Activated T-cell treated with anti-CD3 and anti-CD28 coated beads for 4 hours (primary cell): ENCODE measurements at places on chromosomes 6 and 20.

DNA sequence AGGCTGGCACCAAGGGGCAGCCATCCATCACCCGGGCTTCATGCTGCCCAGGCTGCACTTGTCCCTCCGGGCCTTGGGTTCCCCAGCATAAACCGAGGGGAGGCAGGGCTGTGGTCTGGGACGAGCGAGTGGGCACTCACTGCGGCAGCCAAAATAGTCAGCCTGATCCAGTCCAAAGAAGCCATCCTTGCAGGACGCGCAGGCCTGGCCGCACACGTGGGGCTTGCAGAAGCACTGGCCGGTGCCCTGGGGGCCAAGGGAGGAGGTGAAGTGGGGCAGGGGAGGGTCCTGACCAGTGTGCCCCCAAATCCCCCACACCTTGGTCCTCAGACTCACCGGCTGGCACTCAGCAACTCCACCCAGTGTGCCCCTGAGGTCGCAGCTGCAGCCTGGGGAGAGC is 32.1 kb downstream of the ADRM1 start:
- no peak for DNase-seq

DNA sequence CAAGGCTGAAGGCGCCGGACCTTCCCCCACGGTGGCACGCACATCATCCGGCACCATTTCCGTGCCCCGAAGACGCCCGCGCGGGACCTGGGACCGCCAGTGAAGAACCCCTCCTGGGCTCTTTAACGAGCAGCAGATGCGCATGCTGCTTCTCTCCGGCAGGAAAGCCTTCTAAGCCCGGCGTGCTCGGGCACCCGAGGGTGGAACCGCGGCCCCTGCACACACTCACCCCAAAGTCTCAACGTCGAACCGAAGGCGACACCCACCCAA is 240 bp downstream of the FOXQ1 start:
- no peak for DNase-seq

DNA sequence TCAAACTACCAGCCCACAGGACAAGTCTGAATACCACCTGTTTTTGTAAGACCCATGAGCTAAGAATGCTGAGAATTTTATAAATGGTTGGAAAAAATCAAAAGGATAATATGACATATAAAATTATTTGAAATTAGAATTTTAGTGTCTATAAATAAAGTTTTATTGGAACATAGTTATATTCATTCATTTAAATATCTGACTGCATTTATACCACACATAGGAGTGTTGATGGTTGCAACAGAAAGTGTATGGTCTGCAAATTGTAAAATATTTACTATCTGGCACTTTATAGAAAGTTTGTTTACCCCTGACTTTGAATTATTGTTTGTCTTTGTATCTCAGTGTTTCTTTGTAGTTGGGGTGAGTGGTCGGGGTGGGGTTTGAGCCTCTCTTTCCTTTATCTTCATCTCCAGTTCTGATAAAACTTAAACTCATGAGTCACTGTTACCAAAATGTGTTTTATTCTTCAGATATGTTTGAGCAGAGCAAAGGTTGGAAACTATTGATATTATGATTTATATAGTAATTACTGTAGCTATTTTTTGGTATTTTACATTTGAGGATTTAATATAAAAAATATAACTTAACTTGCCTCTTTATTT is 55.5 kb downstream of the CD2AP start:
- no peak for DNase-seq

DNA sequence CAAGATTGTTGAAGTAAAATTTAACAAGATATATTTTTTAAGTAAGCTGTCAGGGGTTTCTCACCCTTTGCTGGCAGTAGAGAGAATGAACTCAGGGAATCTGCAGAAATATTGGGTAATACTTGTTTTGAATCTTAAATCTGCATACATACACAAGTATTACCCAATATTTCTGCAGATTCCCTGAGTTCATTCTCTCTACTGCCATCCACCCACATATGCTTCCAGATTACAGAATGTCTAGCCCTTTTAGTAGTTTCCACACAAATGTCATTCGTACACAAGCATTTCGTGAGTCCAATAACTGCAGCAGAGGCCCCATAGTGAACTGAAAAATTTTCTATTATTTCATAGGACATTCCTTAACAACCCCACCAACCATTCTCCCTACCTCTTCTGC is 69.6 kb upstream of the TNFRSF21 start:
- DNase-seq, result no peak

GRCh38 chr20:58246346-58246745 is 17.9 kb upstream of the ANKRD60 start:
- DNase-seq, result no peak

GRCh38 chr6:78896227-78896626 is 28.9 kb downstream of the IRAK1BP1 start:
- no peak for DNase-seq

DNA sequence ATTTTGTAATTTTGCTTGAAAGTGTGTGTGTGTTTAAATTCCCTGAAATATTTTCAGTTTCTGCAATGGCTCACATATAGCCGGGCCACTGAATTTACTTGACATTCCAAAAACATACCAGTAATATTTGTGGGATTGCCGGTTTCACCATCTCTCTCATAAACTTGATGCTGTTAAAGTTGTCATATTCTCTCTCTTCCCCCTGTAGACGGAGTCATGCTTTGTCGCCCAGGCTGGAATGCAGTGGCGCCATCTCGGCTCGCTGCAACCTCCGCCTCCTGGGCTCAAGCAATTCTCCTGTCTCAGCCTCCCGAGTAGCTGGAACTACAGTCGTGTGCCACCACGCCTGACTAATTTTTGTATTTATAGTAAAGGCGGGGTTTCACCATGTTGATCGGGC is 122.1 kb downstream of the TIAM2 start:
- no peak for DNase-seq

DNA sequence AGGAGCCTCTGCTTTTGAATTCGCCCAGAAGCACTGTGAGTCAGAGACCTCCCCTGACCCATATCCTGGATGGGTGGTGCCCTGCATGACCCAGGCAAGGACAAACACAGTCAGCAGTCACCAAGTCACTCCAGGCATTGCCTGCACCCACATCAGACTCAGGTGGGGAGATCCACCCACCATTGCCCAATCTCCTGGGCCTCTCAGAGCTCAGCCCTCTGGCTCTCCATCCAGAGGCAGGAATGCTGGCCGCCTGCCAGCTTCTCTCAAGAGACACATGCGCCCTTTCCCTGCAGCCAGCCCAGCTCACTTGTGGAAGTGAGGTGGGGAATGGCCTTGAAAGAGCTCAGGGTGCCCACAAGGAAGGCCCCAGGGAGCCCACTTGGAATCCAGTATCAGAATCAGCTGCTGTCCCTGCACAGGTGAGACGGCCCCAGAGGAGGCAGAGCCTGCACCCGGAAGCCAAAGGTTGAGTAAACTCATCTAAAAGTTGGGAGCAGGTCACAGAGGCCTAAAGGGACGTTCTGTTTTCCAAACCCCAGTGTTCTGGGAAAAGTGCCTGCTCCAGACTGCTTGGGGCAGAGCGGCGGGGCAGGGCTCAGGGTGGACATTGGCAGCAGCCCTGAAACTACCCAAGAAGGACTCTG is 129.8 kb downstream of the PREX1 start:
- no peak for DNase-seq

DNA sequence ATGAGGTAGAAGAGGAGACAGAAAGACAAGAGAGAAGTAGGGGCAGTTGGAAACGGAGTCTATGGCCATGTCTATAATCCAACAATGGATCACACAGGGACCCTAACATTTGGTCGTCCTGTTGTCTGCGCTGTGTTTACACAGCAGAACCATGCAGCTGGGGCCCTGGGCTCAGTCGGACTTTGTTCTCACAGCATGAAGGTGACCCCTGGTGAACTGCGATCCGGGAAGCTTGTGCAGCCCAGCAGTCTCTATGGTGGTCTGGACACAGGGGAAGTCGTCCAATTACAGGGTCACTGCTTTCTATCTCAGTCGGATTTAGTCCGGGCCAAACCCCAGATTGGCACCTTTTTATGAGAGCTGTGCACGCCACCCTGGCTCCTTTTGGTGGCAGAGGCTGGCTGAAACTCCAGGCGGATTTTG is 153.6 kb downstream of the FOXA2 start:
- no peak for DNase-seq

GRCh38 chr20:52242237-52243230 is 51.0 kb upstream of the ZFP64 start:
- no peak for DNase-seq

GRCh38 chr6:63730311-63730710 is 94.7 kb downstream of the PHF3 start:
- DNase-seq, result no peak

DNA sequence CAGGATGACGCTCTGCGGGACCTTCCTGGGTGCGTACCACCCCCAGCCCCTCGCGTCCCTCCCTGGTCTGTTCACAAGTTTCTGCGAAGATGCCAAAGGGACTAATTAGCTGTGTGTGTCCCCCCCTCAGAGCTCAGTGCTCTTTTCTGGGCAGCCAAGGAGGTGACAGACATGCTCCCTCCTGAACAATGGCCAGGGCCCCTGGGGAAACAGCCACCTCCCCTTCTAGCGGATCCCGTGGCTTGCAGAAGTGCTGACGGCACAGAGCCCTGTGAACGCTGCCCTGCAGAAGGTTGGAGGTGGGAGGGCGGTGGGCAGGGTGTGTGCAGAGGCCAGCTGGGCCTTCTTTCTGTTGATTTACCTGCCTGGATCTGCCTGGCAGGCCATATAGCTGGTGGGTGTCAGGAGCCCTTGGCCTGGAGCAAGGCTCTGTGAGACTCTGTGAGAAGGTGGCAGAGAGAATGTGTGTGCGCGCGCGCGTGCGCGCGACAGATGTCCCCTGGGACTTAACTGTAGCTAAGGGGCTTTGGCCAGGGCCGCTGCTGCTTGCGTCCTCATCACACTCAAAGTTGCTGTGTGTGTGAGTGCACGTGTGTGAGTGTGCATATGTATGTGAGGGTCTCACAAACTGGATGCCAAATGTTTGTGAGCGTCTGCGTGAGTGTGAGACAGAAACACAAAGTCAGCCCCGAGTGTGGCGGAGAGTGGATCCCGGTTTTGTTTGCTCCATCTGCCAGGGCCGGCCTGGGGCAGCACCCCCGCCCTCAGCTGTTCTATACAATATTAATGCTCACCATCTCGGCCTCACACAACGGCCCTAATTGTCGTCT is 3.5 kb upstream of the MYT1 start:
- no peak for DNase-seq

- DNase-seq, result no peak
Measured at GRCh38 chr6:93307505-93308409, 111.6 kb downstream of the EPHA7 start.

GRCh38 chr20:58711266-58712051 is 18.9 kb downstream of the NPEPL1 start:
- DNase-seq, result no peak

- DNase-seq, result no peak
Measured at GRCh38 chr6:166743406-166744222, 116.6 kb upstream of the RPS6KA2 start.

GRCh38 chr6:42079941-42080464 is 29.7 kb downstream of the TAF8 start:
- DNase-seq, result no peak

GRCh38 chr20:62812181-62812906 is 4.5 kb upstream of the COL9A3 start:
- no peak for DNase-seq

- DNase-seq, result no peak
Measured at GRCh38 chr20:38590676-38591473, 9.9 kb downstream of the ADIG start.

DNA sequence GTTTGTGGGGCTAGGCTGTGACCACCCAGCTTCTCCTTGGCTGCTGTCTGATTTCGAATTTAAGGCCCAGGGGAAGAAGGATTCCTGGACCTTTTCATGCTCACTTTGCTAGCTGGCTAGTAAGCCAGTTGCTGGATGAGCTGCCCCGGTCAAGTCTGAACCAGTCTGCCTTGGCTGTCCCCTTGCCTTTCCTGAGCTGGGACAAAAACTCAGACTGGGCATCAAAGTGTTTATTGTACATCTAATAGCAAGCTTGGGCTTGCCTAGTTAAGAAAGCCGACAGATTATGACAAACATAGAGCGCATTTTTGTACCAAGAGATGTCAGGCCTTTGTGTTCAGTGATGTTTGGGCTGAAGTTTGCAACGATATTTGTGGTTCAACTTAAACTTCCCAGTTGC is 750 bp upstream of the PAK5 start:
- no peak for DNase-seq

DNA sequence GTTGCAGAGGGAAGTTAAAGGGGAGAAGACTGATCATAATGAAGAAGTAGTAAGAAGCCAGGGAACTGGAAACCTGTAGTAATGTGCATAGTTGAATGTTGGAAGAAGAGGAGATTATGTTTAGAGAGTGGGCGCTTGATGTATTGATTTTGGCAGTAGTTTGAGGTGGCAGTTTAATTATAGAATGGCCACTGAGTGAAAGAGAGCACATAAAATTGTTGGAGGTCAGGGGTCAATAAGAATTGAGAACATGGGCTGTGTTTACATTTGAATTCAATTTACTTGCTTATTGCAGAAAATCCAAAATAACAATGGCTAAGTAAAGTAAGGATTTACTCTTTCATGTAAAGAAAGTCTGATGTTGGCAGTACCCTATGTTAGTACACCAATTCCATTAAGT is 15.7 kb downstream of the VTA1 start:
- DNase-seq, result no peak

DNA sequence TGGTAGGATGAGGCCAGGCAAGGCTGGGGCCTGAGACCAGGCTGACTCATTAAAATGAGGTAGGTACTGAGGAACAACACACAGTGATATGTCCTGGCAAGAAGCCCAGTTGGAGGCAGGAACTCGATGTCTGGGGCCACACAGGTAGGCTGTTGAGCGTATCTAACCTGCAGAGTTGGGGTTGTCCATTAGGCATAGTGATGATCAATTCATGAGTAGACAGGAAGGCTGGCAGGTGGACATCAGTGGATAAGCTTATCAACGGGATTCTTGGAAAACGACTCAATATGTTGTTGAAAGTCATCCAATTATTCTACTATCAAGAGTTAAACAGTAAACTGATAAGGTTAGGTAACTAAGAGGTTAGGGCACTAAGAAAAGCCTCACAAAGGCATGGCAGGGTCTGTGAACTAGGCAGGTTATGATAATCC is 193.2 kb upstream of the COL21A1 start:
- DNase-seq, result no peak

DNA sequence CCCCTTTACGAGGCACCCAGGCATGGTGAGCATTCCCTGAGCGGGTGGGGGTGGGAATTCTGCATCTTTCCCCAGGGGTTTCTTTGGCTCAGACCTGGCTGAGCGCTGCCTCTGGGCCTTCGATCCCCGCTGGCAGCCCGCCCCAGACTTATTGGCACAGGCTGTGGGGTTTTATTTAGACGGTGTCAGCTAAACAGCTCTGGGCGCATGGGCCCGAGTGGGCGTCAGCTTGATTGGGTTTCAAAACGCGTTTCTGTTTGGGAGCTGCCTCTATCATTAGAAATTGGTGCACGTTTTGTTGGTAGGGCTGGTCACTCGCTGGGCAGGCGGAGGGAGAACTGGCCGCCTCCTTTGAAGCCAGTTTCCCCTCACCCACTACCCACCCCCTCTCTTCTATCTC is 21.0 kb downstream of the PMEPA1 start:
- DNase-seq, result no peak

DNA sequence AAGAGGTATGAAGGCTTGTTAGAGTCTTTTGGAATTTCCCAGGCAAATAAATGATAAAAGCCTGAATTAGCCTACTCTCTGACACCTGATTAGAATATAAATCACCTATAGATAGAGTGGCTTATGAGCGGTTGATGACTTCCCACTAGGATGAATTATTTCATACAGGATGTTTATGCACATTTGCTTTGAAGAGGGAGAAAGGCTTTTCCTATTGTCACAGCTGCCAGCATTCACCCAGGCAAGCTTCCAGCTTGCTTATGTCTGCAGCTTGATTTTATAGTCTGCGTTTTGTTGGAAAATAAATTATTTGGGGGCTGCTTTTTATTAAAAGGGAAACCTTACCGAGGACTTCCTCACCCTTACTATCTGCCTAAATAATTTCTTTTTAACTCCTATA is 51.3 kb upstream of the EIF2S2 start:
- no peak for DNase-seq

- no peak for DNase-seq
Measured at GRCh38 chr6:7912024-7912423, 1.4 kb upstream of the TXNDC5 start.
